ENCODE measurements at places on chromosomes 5 and 9.

GRCh38 chr5:74420220-74420619 lies 220.3 kb downstream of the ENC1 start:
- DNase-seq = no peak

DNA sequence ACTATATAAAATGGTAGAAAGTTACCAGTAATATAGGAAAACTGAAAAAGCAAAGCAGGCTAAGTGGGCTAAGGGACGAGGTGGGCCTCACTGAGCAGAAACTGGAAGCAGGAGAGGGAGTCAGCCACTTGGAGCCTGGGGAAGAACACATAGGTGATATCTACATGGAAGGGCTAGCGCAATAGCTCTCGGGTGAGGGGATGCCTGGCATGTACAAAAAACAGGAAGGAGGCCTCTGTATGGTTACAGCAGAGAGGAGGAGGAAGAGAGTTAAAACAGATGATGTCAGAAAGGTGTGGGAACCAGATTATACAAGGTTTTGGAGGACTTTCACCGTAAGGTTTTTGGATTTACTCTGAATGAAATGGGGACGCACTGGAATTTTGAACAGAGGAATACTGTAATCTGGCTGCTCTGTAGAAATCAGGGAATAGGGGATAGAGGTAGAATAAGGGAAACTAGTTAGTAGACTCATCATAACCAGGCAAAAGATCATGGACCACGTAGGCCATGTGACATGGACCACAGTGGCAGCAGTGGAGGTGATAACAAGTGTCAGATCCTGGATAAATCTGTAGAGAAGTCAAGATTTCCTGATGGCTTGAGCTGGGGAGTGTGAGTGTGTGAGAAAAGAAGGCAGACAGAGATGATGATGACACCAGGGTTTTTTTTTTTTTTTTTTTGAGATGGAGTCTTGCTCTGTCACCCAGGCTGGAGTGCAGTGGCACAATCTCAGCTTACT lies 52.5 kb downstream of the FNBP1 start:
- DNase-seq = no peak

DNA sequence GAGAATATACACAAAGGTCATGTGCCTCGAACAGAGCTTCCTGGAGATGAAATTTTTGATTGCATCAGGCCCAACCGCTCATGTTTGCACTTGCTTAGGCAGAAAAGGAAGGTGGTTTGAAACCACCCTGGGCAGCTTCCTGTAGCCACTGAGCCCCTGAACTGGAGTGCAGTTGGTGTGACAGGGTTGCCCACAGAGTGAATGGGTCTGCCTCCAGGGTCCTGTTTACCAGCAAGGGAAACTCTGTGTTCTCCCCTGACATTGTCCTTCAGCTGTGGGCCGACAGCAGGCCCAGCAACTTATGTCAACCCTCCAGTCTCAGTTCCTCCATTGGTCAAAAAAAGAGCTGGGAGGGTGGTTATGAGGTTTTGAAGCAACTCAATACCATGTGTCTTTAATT lies 289.6 kb downstream of the KIF4B start:
- no peak for DNase-seq

DNA sequence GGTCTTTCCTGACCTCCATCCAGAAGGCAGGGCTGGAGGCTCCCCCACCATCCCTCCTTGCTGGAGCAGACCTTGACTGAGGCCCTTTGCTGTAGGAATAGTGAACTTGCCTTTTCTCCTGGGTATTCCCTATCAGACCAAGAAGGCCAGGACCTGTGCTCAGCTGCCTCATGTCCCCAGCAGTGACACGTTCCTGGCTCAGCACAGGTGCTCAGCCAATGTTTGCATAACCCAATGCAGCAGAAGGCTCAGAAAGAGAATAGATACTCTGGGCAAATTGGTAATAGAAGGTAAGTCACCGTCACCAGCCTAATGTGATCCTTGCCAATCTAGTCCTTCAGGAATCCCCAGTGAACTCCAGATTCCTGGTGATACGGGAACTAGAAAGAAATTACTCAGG lies 96.4 kb downstream of the ACTL7B start:
- no peak for DNase-seq

DNA sequence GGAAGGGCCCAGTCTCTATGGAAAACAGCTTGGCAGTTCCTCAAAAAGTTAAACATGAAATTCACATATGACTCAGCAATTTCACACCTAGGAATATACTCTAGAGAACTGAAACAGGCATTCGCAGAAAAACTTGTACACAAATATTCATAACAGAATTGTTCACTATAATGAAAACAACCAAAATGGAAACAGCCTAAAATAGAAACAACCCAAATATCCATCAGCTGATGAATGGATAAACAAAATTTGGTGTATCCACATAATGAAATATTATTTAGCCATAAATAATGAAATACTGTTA lies 4.8 kb upstream of the GPR150 start:
- DNase-seq = no peak

Measured in fibroblast of lung (primary cell).